ENCODE measurements at places on chromosomes 5 and 9.

GRCh38 chr5:171436804-171437285, 17.4 kb downstream of the FGF18 start:
- no peak for DNase-seq

- DNase-seq = no peak
These were observed 63.4 kb downstream of the ANKRD33B start for GRCh38 chr5:10627160-10627701.

DNA sequence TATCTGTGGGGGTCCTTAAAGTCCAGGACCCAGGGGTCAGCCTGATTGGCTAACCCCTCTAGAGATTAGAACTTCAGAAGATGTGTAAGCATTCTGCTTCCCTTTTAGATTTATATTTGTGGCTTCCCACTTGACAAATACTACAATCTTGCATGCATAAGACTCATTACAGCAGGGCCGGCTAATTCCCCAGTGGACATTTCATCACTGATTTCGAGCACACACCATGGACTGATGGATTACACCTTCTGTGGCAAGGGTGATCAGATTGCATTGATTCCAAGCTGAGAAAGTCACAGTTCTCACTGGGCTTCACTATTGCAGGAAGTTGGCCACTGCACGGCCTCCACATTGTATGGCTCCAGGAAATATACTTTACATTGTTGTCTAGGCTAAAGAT, 65.8 kb upstream of the DAPK1 start:
- no peak for DNase-seq

GRCh38 chr5:130976493-130976892, 188.6 kb downstream of the HINT1 start:
- DNase-seq = no peak
